ENCODE measurements at places on chromosomes 7 and 10. TPM values are rescaled to one million over a fixed set of nuclear protein-coding genes. Genes with fewer than 3 reads are reported as not detected.

DNA sequence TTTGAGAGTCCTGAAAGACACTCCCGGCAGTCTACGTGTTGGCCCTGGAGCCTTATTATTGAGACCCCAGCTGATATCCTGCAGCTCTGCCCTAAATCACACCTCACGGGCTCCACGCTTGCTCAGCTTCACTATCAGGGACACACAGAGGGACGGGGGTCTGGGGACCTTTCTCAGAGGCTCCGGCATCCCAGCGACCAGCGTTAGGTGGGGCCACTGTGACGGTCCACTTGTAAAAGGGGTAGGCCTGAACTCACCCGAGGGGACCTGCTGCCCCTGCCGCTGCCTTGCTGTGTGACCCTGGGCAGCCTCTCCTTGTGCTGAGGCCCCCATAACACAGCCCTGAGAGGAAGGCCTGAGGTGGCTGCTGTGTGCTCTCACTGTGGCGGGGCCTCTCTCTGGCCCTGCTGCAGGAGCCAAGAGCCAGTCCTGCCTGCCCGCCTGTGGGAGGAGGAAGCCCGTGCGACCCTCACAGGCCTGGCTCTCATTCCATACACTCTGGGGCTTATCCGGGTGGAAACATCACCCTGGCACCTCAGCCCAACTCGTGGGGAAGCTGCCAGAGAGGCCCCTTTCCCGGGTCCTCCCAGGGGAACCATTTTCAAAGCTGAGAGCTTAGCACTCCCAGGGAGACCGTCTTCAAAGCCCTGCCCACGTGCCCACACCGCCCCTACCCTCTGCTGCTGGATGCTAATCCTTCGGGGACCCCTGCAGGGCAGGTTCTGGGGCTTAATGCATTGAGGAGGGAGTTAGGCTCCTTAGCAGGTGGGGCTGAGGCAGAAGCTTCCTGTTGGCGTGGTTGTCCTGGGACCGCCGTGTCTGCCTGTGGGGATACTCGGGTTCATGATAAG, 21.7 kb downstream of the AQP1 start:
- no peak for DNase-seq

The ARHGEF35 gene
- total RNA-seq: 62.4 TPM

DNA sequence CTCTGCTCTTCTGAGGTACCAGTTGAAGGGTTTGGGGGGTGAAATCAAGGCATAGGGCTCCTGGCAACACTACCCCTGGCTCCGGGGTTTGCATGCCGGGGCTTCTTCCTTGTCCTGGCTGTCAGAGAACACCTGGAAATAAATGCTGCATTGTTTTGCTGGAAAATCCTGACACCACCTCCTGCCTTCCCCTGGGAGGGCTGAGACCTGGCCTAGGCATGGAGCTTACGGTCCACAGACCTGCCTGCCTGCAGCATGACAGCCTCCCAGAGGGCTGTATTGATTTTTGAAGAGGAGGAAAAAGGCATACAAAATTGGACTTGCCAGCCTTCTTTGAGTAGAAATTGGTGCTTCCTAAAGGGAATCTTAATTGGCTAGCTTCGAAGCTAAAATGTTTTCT, 227.1 kb downstream of the MGMT start:
- DNase-seq: no peak

- peak; percentile 97 for DNase-seq
Measured at GRCh38 chr10:132452651-132453469, 55.9 kb downstream of the PWWP2B start.

The DBNL gene
- 87.0 TPM for total RNA-seq

GRCh38 chr7:4561795-4562194, 120.3 kb upstream of the FOXK1 start:
- no peak for DNase-seq

- DNase-seq: no peak
Measured at GRCh38 chr10:117928741-117929140, 118.0 kb downstream of the RAB11FIP2 start.

GRCh38 chr10:67596641-67597040, 99.4 kb downstream of the CTNNA3 start:
- DNase-seq: no peak

The LIPF gene
- total RNA-seq: not detected

DNA sequence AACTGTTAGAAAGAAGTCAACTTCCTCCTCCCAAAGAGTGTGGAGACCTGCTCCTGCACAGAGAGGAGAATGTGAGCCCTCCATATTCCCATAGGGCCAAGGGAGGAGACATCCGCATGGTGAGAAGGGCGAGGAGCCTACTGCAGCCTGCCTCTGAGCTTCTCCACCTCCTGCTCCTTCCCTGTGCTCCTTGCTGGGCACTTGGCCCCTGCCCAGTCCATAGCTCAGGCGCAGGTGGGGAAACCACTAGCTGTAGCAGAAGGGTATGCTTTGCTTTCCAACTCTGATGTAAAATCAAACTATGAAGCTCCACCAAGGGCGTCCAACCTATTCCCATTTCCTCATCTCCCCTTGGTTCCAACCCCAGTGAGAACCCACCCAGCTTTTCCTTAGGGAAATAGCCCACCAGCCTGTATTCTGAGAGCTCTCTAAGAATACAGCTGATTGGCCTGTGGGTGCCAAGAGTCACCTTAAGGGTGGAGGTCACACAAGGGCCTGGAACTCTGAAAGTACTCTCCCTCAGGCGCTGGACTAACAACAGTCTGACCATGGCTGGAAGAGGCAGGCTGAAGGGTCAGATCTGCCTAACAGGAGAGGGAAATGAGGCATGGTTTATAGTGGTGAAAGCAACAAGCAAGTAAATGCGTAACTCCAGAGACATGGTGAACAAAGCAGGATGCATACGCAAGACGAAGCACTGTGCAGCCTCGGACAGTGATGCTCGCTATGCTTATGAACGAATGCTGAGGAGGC, 13.9 kb downstream of the ZNF488 start:
- DNase-seq: no peak

The SAP25 gene
- 1.1 TPM for total RNA-seq

DNA sequence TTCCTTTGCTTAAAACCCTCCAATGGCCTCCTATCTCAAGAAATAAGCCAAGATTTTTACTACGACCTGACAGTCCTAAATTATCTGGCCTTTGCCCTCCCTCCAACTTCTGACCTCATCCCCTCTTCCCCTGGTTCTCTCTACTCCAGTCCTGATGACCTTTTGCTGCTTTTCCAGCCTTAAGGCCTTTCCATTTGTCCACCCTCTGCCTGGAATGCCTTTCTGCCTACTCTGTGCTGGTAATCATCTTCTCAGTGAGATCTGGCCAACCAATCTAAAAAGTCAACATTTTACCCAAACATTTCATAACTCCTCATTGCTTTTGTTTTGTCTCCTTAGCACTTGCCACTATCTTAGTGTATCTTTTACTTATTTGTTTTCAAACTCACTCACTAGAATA, 75.7 kb downstream of the VPS41 start:
- no peak for DNase-seq

- DNase-seq: no peak
Measured at GRCh38 chr7:34821932-34822558, 164.0 kb downstream of the NPSR1 start.

DNA sequence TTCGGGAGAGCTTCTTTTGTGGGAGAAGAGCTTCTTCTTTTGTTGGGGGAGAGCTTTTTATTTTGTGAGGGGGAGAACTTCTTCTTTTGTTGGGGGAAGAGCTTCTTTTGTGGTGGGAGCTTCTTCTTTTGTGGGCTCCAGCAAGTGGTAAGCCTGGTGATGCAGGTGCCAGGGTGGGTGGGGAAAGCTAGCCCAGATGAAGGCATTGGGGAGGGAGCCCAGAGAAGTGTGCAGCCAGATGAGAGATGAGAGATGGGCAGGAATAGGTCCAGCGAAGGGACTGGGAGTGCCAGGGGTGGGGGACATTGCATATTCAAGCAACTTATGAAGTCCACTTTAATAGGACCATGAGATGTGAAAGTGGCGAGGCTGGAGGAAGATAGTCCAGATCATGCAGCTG, 9.7 kb downstream of the ADRA2A start:
- no peak for DNase-seq

DNA sequence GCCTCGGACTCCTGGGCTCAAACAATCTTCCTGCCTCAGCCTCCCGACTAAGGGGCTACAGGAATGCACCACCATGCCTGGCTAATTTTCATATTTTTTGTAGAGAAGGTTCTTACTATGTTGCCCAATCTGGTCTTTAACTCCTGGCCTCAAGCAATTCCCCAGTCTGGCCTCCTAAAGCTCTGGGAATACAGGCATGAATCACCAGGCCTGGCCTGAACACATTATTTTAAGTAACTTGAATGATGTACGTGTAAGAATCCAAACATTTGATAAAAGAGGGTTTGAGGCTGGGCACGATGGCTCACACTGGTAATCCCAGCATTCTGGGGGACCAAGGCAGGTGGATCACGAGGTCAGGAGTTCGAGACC, 13.0 kb upstream of the BAMBI start:
- DNase-seq: no peak

GRCh38 chr7:143733876-143734275, 23.6 kb downstream of the CTAGE6 start:
- DNase-seq: no peak

DNA sequence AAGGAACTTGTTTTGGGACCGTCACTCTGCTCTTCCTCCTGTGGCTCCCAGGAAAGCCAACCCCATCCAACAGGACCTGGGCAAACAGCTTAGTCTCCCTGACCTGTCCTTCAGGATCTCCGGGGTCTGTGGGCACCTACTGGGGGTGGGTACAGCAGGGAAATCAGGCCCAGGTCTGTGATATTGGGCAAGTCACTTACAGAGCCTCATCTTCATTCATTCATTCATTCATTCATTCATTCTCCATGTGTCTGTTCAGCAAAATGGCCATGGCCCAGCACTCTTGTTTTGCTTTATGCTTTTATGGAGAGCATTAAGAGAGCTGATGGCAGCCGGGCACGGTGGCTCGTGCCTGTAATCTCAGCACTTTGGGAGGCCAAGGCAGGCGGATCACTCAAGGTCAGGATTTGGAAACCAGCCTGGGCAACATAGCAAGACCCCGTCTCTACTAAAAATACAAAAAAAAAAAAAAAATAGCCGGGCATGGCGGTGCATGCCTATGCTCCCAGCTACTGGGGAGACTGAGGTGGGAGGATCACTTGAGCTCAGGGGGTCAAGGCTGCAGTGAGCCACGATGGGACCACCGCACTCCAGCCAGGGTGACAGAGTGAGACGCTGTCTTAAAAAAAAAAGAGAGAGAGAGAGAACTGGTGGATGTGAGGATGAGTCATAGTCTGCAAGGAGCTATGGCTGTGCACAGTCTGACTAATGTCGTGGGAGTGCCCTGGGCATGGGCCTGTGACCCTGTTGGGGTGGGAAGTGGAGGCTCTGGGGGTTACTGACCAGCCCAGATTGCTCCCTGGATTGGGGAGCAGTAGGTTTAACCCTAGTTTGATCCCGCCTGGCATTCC, 54.3 kb downstream of the CLIP2 start:
- no peak for DNase-seq

- DNase-seq: no peak
Measured at GRCh38 chr10:102090772-102091171, 25.6 kb downstream of the HPS6 start.

The PRR15 gene
- 177 TPM for total RNA-seq

The MINDY3 gene
- total RNA-seq: 29.7 TPM

The LRRN3 gene
- total RNA-seq: 0.09 TPM

DNA sequence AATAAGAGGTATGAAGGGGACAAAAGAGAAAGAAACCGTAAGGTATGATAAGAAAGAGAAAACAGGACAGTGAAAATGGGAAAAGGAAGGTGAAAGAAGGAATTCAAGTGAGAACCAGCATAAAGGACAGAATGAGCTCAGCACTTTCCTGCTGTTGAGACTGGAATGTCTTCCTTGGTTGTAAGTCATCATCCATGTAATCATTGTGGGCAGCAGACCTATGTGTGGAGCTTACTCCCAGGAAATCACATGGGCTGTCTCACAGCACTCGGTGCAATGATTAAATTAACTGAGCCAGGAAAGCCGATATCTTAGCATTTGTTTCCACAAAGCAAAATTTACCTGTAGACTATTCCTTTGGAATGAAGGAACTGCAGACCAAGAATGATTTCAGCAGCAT, 118.1 kb downstream of the PRKCQ start:
- no peak for DNase-seq

The CALML5 gene
- total RNA-seq: not detected

- DNase-seq: no peak
Measured at GRCh38 chr7:94654783-94655125, 1.2 kb downstream of the SGCE start.

Data from left colon (tissue), 2 donors.